Upper lobe of left lung (tissue), 6 donors: ENCODE measurements at places on chromosomes 1 and 21. TPM values are rescaled to one million over a fixed set of nuclear protein-coding genes. Genes with fewer than 3 reads are reported as not detected.

DNA sequence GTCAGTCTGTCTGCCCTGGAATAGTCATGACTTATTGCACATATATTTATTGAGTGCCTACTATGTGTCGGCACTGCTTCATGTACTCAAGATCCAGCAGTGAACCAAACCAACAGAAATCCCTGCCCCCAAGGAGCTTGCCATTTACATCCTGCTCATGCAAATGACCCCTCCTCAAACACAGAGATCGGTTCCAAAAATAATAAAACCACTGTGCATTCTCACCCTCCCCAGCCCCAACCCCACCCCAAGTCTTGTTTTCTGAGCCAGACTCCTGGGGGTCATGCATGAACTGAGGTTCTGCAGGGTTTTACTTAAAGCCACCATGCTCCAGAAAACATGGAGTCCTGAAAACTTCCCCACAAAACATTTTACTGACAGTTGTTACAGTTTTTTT is 61.9 kb downstream of the KIAA0040 start:
- no peak for DNase-seq

DNA sequence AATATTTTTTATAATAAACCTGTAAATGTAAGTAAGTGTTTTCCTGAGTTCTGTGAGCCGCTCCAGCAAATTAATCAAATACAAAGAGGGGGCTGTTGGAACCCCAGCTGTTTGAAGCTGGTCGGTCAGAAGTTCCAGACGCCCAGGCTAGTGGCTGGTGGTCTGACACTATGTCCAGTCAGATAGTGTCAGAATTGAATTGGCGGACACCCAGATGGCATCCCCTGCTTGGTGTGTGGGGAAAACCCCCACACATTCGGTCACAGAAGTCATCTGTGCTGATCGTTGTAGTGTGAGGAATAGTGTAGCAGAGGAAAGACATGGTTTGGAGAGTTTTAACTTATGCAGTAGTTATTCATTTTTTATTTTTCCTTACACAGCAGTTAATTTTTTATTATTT is 32.4 kb downstream of the TBCE start:
- no peak for DNase-seq

- peak; percentile 97 for DNase-seq
Observed at GRCh38 chr1:109213824-109214693, at the start of gene SARS1. TSS of gene SARS1 (plus strand) at chr1:109213918. CDS start at chr1:109213993, 75 bp downstream.

DNA sequence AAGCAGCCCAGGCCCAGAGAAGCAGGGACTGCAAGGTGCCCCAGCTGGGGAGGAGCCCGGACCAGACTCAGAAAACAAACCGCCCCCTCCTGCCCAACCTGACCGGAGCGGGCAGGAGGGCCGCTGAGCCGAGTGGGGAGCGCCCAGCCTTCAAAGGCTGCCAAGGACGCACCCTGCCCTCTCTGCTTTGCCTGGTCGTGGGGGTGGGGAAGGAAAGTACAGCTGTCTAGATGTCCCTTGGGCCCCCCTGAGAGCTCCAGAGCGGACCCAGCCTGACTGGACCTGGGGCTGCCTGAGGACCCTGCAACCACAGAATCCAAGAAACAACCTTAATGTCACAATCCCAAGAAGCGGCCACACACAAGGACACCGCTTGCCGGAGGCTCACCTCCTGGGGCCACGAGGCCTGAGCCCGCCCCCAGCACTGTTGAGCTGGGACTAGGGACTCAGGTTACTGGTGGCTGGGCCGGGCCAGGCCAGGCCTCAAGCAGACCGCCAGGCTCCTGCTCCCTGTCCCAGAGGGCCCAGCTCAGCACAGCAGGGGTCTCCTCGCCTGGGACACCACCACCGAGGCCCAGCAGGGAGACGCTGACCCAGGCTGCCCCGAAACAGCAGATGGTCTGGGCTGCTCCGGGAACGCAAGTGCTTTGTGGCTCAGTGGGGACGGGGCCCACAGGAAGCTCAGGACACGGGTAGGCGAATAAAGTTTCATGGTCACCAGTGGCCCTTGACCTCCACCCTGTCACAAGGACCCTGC is 1.4 kb downstream of the DVL1 start:
- peak; percentile 76 for DNase-seq

GRCh38 chr1:148307583-148308185 is 155.6 kb upstream of the NBPF11 start:
- no peak for DNase-seq

GRCh38 chr1:29883411-29883832 is 647.1 kb downstream of the PTPRU start:
- no peak for DNase-seq

GRCh38 chr1:53343831-53344668 is 16.2 kb upstream of the LRP8 start:
- DNase-seq, result peak; percentile 8

GRCh38 chr1:201648066-201648906 is 109.4 kb downstream of the NAV1 start:
- DNase-seq, result peak; percentile 36

DNA sequence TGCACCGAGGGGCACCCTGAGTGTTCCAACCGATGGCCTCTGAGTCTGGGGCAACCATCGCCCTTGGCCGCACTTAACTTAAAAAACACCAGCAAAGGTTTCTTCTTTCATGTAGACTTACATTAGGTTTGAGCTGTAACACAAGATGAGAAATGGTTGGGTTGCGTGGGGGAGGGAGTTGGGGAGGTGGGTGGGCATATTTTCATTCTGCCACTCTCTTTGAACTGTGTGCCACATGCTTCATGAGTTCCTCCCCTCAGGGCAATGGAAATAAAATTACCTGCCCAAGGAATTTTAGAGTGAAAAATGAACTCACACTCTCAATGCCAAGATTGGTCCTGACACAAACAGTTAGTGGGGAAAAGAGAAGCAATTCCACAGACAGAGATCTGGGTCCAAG is 430.1 kb upstream of the USP24 start:
- DNase-seq, result no peak

DNA sequence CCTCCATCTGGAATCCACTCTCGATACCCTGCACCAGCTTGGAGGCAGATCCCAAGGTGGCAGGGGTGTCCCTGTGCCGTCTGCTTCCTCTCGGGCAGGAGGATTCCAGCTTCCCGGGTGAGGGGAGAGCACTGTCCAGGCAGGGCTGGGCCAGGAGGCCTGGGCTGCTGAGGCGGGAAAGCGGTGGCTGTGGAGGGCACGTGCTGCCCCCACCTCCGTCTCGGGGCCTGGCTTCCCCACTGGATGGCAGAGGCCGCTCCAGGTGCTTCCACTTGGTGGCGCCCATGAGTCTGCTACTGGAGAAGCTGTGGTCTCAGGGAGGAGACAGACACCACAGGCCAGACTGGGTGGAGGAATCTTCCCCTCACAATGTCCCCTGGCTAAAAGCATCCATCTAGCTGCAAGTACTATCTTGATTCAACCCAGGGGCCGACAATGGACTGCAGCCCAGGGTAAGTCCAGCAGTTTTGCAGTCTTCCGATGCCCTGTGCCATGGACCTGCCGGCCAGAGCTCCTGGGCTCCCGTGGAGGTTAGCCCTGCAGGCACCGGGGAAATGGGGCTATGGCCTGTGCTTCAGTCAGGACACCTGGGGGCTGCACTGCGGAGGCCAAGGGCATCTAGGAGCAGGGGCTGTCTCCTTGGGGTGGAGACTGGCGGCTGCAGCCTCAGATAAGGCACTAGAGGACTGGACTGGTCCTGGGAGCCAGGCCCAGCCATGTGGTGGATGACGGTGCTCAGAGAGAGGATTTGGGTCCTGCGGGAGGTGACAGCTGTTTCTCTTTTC is 41.3 kb upstream of the EIF4G3 start:
- peak; percentile 71 for DNase-seq

DNA sequence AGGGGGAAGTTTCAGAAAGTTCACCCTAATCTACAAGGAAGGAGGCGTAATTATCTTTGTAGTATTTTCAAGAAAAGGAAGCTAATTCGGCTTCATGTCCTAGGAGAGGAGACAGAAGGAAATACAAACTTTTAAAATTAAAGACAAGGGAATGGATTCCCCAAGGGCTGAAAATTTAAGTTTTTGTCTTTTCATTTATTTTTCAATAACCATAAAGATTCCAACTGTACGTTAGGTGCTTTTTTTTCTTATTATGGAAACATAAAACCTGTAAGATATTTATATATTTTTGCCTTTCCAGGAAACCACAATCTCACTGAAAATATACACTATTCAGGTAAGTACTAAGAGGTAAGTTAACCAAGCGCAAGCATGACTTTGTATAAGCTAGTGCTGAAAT is at the start of gene OR2M3:
Gene OR2M3, plus strand, starts transcription at position 301 of the 400 bp plus-strand sequence. CDS start 5,803 bp downstream, outside the sequence.
- DNase-seq, result no peak

DNA sequence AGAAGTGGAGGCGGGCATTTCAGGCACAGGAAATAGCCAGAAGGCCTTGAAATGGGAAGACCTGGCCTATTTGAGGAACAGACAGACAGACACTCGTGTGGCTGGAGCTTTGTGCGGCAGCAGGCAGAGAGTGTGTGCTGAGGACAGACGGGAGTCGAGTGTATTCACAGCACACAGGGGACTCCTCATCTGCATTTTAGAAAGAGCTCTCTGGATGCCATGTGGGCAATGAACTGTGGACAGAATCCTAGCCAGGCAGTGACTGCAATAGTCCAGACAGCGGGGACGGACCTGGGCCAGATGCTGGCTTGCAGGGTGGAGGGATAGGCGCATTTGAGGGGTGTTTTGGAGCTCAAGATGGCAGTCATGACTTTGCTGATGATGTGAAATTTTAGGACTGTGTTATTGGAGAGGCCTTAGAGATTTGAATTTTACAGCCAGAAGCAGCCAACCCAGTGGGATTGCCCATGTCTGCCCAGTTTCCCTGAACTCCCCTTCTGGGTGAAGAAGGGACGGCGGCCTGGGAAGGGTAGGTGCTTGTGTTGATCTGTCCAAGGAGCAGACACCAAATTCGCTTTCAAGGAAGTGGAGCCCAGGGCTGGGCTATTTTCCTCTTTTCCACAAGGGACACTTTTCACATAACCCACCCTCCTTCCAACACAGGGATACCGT is 43.7 kb downstream of the CHAF1B start:
- DNase-seq, result no peak

The RGSL1 gene
- not detected for total RNA-seq

The TLCD4 gene
- 19.5 TPM for total RNA-seq
